ENCODE measurements at places on chromosomes 1 and 21.

GRCh38 chr1:53155534-53155933 lies 13.1 kb upstream of the SLC1A7 start:
- DNase-seq: no peak

DNA sequence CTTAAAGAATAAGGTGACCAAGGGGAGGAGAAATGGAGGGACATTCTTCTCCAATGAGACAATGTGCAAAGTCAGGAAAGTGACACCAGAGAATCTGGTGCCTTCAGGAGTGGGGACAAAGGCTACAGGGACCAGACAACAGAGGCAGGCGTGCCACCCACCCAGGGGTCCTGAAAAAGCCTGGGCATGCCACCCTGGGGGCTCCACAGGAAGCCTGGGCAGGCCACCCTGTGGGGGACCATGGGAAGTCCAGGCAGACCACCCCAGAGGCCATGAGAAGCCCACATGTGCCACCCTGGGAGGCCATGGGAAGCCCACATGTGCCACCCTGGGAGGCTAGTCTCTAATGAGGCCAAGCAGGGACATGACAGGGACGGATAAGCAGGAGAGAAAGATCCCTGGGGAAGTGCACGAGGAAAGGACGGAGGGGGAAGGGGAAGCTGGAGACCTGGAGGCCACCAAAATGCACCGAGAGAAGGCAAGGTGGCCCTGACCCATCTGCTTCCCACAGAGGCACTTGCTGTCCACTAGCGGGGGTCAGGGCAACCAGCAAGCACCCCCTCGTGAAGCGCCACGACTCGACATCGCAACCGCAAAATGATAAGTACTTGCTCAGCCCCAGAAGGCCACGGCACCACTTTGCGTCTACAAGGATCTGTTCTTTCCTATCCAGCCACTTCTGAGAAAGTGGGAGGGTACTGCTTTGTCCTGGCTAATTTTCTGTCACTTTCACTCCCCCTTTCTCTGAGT lies 7.2 kb upstream of the PDE9A start:
- DNase-seq: no peak

GRCh38 chr1:50275566-50275965 lies 147.7 kb downstream of the DMRTA2 start:
- DNase-seq: no peak

- no peak for DNase-seq
Observed at GRCh38 chr1:4133939-4134321, 233.9 kb upstream of the C1orf174 start.

DNA sequence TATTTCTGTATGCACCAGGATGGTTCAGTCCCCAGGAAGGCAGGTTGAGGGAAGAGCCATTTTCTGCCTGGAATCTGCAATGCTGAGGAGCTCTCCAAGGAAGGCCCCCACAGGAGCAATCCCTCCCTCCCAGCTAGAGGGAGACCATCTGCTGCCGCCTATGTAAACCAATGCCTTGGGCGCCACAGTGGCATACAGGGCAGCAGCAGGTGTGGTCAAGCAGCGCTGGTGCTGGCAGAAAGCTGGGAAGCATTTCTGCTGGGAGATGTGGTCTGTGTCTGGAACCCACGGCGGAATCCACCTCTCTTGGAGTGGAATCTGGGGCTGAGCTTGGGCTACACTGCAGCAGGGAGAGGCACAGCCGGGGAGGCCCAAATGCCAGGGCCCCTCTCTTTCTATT lies 283.3 kb downstream of the RRAGC start:
- no peak for DNase-seq

DNA sequence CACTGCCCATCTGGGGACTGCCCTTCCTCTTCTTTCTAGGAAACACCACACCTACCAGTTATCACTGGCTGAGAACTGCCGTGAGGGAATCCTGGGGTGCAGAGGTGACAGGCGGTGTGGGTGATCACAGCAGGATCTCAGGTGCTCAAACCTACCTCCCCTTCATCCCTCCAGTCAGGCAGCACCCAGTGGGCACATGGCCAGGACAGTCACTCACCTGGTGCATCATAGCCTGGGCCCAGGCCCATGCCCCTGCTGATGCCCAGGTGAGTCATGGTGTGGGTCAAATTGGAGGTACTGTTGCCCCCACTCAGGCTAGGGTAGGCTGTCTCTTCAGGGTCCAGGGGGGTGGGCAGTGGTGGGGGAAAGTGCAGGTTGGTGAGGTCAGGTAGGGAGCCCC lies 5.3 kb upstream of the DENND4B start:
- DNase-seq: no peak

GRCh38 chr1:15476927-15477326 lies 1.0 kb downstream of the CELA2B start:
- DNase-seq: no peak

DNA sequence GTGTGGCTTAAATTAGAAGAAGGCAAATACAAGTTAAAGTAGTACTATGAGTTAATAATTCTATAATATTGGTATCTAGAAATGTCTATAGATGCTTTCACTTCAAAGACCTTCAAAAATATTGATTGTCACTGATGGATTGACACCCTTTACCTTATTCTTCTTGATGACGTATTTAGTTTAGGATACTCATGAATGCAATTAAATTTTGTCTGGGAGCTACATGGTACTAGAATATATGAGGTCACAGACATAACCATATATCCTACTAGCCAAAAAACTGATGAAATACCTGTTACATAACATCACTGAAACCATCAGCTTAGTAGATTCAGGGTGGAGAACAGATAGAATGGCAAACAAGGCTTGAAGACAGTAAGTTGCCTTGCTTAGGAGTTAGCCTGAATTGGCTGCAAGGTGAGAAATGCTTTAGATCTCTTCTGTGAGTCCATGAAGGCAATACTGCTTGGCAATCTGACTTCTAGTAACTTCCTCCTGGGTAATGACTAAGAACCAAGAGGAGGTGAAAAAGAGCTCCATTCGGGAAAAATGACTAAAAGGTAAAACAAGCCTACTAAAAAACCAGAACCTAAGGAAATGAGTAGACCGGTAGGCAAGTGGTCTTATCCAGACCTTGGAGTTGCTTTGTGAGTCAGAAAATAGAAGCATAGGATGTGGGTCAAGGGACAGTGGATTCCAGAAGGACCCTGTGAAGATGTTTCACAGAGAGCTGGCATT lies 16.9 kb upstream of the ARHGAP29 start:
- DNase-seq: no peak

DNA sequence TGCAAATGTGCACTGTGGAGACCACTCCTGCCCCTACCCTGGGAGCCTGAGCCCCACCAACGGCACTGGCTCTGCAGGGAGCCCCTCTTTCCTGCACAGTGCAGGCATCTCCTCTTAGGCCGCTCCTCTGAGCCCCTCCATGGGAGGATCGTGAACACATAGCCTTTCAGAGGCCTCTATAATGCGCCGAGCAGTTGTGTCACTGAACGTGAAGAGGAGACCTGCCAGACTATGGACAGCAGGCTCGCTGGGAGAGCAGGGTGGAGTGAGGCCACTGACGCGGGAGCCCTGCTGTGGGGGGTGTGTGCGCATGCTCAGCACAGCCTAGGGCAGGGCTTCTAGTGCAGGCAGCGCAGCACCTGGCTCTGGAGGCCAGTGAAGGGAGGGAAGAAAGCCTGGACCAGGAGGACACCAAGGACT lies 151.3 kb upstream of the COL6A1 start:
- DNase-seq: no peak

DNA sequence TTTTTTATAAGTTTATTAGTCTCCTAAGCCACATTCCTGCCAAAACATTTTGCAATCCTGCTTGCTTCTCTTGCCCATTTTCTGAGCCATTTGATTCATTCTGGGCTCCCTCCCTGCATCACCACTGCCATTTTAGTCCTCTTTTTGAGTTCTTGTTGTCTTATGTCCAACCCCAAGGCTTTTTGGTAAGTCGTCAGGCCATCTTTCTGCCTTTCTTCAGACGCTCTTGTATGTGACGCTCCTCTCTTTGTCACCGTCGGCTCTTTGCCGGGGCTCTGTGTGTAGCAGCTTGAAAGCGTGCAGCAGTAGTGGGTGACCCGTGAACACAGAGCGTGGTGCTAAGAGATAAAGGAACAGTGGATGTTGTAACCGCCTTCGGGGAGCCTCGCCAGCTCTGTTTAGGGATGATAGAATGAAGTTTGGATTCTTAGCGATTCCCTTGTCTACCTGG lies 14.6 kb downstream of the HUNK start:
- no peak for DNase-seq

DNA sequence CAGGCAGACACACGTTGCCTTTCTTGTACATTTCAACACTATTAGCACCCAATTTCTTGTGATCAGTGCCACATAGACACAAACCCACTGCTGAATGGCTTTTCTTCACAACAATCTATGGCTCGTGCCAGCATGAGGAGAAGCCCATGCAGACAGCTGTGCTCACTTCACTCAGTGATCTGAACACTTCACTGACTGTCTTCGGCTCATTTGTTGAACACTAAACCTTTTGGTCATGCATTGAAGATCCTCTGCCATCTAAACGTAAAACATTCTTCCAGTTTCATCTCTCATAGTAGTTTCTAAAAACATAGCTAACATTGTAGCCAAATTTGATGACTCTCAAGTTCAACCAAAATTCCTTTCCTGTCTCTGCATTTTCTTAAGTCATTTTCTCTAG lies 331.0 kb upstream of the ZP4 start:
- DNase-seq: no peak

- DNase-seq: no peak
Observed at GRCh38 chr1:229199261-229200243, 71.4 kb upstream of the RAB4A start.
